Cortex of kidney (tissue), 1 donor: ENCODE measurements at places on chromosomes 6 and 20.

DNA sequence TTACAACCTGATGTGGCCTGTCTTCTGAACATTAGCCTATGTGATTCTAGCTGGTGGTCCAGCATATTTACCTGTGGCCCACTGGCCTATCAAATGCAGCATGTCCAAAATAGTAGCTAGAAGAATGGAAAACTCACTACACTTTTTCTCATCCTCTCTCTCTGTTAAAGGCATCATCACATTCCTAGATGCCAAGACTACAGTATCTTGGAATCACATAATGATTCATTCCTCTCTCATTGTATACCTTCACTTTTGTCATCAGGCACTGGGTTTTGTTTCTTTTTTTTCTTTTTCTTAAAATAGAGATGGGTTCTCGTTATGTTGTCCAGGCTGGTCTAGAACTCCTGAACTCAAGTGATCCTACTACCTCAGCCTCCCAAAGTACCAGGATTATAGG is 45.0 kb downstream of the FAM83B start:
- DNase-seq = no peak

DNA sequence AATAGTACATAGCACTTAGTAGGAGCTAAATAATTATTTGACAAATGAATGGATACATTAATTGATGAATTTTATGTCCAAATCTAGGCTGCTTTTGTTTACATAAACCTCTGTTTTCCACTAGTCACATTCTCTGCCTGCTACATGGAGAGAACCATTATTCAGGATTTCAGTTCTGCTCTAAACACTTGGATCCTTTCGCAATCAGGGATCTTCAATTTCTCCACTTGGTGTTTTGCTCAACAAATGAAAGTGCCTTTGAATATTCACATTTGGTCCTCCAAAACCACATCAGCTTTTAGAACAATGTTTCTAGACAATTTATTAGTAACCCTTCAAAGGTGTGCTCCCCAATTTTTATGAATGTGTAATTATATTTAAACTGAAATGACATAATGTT is 30.6 kb upstream of the HLA-DQB1 start:
- no peak for DNase-seq

DNA sequence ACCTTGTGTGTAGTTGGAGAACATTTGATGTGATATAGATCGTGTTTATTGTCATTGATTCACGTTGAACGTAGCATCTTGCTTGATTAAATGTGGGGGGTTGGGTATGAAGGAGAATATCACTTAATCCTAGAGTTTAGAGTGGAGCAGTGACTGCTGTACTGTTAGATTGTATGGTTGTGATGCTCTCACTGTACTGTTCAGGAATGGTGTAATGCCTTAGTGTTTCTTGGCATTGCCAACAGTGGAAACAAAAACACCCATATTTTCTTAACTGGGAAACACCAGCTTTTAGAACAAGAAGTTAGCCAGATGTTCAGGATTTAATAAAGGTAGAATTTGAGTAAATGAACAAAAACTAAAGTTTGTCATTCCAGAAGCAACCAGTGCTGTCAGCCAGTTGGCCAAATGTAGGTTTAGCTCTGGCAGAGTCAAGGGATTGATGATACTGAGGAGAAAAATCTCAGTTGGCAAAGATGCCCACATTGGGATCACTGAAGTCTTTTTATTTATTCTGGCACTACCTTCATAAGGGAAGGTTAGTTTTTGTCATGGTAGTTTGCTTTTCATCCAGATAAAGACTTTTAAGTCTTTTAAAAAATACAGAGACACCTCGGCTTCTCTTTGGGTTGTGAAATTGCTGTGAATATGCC is 129.9 kb downstream of the JARID2 start:
- DNase-seq = no peak

GRCh38 chr6:25369433-25370177 is 90.4 kb downstream of the CARMIL1 start:
- DNase-seq = no peak

DNA sequence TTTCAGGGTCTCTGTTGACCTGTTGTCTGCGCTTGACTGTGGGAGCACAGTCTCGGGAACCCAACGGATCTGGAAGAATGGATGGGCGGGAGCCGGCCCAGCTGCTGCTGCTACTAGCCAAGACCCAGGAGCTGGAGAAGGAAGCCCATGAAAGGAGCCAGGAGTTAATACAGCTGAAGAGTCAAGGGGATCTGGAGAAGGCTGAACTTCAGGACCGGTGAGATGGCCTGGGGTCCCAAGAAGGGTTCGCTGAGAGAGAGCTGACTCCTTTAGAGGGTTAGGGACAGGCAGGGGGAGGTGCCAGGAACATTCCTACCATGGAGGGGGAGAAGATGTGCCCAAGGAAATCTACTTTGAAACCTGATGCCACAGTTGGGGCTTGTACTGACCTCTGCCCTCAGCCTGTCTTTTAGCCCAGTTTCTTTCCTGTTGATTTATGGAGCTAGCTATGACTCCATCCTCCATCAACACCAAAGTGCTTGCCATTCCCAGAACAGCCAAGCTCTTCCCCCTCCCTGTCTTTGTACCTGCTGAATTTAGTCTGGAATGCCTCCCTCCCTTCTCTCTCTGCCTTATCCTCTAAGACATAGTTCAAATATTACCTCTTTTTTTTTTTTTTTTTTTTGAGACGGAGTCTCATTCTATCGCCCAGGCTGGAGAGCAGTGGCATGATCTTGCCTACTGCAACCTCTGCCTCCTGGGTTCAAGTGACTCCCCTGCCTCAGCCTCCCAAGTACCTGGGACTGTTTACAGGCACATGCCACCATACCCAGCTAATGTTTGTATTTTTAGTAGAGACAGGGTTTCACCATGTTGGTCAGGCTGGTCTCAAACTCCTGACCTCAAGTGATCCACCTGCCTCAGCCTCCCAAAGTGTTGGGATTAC is 12.2 kb downstream of the CEP250 start:
- no peak for DNase-seq

DNA sequence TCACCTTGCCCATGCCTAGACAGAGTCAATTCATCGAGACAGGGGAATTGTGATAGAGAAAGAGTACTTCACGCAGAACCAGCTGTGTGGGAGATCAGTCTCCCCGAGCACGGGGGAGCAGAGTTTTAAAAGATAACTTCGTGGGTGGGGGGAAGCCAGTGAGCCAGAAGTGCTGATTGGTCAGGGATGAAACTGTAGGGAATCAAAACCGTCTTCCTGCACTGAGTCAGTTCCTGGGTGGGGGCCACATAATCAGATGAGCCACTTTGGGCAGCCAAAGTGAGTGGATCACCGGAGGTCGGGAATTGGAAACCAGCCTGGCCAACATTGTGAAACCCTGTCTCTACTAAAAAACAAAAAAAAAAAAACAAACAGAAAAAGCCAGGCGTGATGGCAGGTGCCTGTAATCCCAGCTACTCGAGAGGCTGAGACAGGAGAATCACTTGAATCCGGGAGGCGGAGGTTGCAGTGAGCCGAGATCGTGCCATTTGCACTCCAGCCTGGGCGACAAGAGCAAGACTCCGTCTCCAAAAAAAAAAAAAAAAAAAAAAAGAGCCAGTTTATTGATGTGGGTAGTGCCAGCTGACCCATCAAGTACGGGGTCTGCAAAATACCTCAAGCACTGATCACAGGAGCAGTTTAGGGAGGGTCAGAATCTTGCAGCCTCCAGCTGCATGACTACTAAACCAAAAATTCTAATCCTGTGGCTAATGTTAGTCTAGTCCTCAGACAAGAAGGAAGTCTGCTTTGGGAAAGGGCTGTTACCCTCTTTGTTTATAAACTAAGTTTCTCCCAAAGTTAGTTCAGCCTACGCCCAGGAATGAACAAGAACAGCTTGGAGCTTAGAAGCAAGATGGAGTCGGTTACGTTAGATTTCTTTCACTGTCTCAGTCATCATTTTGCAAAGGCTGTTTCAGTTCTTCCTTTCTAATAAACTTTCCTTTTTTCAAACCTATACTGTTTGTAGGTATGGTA is 3.9 kb upstream of the TRIM39 start:
- no peak for DNase-seq

- no peak for DNase-seq
Measured at GRCh38 chr20:62598761-62599194, 43.5 kb upstream of the SLCO4A1 start.

- DNase-seq = no peak
Measured at GRCh38 chr20:3557237-3557785, 86.5 kb downstream of the ATRN start.

DNA sequence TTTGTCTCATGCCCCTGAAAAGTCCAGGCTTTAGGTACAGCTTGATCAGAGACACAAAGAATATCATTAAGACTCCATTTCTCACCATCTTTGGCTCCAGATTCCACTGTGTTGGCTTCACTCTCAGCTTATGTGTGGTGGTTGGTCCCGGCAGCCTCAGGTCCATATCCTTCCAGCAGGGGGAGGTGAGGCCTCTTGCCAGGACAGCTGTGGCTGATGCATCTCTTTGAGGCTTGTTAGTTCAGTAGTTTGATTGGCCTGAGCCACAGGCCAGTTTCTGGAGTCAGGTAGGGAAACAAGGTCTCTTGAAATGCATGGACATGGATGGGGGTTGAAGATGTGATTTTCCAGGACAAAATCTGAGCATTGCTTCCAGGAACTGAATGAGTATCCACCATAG is 62.4 kb downstream of the JAG1 start:
- no peak for DNase-seq

DNA sequence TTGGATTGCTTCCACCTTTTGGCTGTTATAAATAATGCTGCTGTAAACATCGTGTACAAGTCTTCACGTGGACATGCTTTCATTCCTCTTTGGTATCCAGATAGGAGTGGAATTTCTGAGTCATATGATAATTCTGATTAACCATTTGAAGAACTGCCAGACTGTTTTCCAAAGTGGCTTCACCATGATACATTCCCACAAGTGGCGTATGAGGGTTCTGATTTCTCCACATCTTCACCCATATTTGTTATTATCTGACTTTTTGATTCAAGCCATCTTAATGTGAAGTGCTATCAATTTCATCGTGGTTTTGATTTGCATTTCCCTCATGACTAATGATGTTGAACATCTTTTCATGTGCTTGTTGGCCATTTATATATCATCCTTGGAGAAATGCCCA is 2.9 kb upstream of the SNRPB start:
- DNase-seq = no peak

DNA sequence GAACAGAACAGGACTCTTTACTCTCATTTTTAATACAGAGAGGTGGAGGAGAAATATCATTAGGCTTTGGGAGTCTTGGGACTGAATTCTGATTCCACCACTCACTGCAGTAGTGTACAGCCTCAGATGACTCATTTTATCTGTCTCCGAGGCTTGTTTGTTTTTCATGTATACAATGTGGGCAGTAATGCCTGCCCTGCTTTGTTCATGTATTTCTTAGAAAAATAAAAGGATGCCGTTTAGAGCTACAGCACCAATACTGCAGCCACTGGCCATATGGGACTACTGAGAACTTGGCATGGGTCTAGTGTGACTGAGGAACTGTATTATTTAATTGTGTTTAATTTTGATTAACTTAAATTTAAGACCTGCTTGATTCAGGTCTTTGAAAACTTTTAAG is 41.2 kb upstream of the JAG1 start:
- DNase-seq = no peak

- DNase-seq = no peak
Measured at GRCh38 chr20:13515291-13515690, 123.4 kb downstream of the TASP1 start.

DNA sequence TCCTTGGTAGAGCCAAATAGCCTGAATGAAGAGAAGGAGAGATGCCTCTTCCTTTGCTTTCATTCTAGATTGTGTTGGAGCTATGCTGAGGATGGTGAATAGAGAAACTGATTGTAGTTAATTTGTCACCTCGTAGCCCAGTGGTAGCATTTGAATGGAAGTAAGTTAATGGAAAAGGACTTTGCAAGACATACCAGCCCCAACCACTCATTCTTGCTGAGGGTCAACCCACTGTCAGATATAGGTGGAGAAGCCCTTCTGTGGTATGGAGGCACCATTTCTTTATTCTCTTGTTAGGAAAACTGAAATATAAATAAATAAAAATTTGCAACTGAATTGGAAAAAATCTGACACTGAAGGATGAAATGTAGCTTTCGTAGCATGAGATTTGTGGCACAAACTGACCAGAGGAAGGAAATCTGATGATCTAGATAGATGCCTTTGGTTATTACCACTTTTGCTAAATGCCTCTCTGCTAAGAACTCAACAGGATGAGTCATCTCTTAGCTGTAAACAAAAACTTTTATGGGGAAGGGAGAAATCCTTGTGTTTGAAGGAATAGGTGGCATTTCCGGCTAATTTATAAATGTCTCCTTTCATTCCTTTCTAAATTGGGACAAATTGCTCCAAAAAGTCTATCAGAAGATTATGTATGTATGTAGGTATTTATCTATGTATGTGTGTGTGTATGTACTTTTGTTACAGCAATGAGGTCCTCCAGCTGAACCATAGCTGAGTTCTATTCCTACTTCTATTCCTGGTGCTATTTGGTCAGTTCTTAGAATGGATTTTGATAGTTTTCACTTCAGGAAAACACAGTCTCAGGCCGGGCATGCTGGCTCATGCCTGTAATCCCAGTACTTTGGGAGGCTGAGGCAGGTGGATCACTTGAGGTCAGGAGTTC is 76.5 kb upstream of the SUPT3H start:
- no peak for DNase-seq

- DNase-seq = no peak
Measured at GRCh38 chr20:8082989-8083388, 49.1 kb upstream of the PLCB1 start.

- DNase-seq = no peak
Measured at GRCh38 chr6:87541744-87542143, 48.0 kb downstream of the RARS2 start.

- DNase-seq = no peak
Measured at GRCh38 chr6:79946272-79947190, 822 bp downstream of the ELOVL4 start.

GRCh38 chr20:34110745-34111641 is 1.1 kb downstream of the EIF2S2 start:
- no peak for DNase-seq
